ENCODE measurements at places on chromosomes 3 and 15. TPM values are rescaled to one million over a fixed set of nuclear protein-coding genes. Genes with fewer than 3 reads are reported as not detected.

Gene ZCWPW2
- 6.8 TPM for total RNA-seq

Gene CSPG4
- total RNA-seq, result 13.9 TPM

Gene PRICKLE2
- 74.2 TPM for total RNA-seq

Gene HCLS1
- total RNA-seq, result 17.1 TPM

Gene ARL6
- 43.7 TPM for total RNA-seq

Gene OR4M2
- total RNA-seq, result not detected

- DNase-seq, result no peak
These were observed 12.8 kb upstream of the MTMR10 start for GRCh38 chr15:31004220-31004733.

DNA sequence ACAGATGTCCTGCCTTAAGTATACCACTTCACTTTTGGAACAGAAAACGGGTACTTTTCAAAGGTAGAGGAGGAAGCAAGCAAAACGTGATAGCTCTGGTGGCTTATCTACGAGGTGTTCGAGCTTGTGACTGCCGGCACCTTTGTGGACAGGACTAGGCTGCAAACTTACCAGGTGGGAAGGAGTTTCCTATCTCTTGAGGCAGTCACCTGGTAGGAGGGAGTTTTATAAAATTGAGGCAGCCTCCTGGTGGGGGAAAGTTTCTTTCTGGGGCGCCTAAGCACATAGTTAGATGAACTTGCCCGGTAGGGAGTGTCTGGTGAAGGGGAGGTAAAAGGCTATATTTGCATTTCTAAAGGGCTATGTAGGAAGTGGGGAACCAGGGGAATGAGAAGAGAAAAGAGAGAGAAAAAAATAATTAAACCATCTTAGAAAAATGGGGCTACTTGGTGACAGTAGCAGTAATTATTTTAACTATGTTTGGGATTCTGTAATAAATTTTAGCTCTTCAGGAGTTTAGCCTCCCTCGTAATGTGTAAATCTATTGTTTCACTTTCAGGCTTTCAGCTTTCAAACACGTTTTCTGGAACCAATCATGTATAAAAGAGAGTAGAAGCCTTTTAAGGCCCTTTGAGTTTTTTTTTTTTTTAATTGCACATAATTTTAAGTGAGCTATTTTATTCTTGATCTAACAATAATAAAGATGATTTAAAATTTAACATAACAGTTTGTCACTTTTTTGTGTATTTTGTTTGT is 131.0 kb downstream of the IL5RA start:
- no peak for DNase-seq

DNA sequence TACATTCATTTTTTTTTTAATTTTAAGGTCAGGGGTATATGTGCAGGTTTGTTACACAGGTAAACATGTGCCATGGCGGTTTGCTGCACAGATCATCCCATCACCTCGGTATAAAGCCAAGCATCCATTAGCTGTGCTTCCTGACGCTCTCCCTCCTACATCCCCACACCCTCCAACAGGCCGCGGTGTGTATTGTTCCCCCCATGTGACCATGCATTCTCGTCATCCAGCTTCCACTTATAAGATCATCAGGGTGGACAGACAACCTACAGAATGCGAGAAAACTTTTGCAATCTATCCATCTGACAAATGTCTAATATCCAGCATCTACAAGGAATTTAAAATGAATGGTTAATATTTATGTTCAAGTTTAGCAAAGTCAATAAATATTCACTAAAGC is 19.4 kb downstream of the ILDR1 start:
- DNase-seq, result no peak

GRCh38 chr15:39344662-39345141 is 236.2 kb upstream of the THBS1 start:
- no peak for DNase-seq

GRCh38 chr15:81292523-81293001 is 31.4 kb downstream of the STARD5 start:
- no peak for DNase-seq

GRCh38 chr15:35481992-35482391 is 64.0 kb downstream of the DPH6 start:
- DNase-seq, result no peak

GRCh38 chr3:124272605-124273151 is 280.8 kb upstream of the ROPN1 start:
- peak; percentile 36 for DNase-seq

DNA sequence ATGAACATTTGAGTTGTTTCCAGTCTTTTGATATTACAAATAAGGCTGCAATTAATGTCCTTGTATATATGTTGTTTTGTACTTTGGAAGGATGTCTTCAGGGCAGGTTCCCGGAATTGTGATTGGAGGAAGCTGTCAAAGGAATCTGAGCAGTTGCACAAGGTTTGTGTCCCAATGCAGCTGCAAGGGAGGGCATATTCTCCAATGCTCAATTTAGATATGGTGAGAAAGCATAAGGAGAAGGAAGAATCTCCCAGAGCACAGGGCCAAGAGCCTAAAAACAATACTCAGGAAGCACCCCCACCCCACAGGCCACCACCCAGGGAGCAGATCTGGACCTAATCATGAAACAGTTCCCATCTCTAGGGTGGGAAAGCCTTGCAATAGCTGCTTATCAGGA is 228.0 kb upstream of the LRRFIP2 start:
- no peak for DNase-seq

- no peak for DNase-seq
These were observed 31.8 kb downstream of the TKT start for GRCh38 chr3:53224026-53224425.

DNA sequence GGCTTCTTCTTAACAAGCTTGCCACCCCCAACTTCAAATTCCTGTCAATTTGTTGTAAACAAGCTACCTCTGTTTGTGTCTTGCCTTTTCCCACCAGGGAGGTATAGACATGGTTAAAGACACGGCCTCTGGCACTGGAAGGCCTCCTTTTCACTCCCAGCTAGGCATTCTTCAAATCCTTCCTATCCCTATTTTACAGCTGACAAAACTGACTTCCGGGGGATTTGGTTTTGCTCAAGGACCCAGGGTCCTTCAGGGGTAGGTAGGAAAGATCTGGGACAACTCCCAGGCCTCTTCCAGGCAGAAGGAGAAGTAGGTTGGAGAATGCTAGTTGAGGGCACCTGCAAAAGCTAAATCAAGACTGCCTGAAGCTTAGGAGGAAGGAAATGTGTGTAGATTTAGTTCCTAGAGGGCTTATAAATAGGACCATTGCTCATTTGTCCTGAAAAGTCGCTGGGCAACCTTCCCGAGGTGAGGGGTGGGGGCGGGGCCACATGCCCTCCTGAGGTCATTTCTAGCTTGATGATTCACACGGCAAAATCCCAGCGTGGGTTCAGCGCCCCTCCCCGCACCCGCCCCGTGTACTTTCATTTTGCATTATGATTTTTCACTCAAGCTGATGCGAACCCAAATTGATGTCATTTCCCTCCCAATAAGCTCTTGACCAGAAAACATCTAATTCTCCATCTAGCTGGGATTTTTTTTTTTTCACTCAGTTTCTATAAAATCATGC is 365.5 kb downstream of the SHQ1 start:
- DNase-seq, result no peak

Data from dorsolateral prefrontal cortex (tissue), 122 donors.